ENCODE measurements at places on chromosomes 5 and 9.

- DNase-seq = no peak
Measured at GRCh38 chr5:149153193-149153750, 12.0 kb downstream of the ABLIM3 start.

DNA sequence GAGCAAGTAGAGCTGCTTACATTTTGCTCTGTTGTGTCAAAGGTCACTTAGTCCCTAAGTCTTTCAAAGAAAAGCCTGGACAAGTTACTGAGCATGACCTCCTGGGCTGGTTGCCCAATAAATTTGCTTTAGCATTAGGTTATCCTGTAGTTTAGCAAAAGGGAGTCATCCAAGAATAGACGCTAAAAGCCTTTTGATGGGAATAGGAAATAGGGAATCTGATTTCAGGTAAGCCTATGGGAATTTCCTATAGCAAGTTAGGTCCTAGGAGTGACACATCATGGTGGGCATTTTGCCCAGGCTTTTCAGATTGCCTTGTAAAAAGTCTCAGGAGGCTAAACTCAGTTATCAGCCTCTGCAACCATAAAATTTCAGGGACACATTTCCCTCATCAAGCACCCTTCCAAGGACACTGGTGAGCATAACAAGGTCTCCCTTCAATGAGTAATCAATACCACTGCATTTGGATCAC lies 67.6 kb upstream of the RANBP3L start:
- no peak for DNase-seq

DNA sequence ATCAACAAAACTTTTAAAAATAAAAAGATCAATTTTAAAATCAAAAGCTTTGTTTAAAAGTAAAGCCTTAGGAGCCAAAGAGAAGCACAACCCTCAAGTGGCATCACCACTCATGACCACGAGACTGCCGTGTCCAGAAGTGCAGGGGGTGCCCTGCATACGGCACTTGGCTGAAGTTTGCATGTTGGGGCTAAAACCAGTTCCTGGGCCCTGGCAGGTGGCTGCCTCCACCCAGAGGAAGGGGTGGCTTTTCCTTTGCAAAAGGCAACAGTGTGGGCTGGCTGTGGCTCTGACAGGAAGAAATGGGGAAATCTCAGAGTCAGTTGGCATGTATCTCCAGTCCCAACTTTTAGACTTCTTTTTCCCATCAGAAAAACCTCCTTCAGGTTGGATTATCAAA lies 15.3 kb downstream of the TRMO start:
- DNase-seq = peak; percentile 42

DNA sequence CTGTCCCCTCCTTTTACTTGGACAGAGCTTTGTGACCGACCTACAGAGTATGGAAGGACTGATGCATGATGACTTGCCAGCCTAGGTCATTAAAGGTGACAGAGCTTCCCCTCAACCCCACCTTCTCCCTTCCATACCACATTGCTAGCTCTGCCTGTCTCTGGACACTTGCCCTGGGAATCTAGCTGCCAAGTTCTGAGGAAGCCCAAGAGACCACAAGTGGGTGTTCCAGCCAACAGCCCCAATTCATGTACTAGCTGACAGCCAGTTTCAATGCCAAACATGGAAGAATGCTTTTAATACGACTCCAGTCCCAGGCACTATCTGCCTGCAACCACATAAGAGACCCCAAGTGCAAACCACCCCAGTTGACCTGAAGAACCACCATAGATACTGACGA lies 477.1 kb downstream of the SPOCK1 start:
- DNase-seq = no peak

- DNase-seq = no peak
Measured at GRCh38 chr5:59800347-59800893, 93.1 kb downstream of the PDE4D start.

DNA sequence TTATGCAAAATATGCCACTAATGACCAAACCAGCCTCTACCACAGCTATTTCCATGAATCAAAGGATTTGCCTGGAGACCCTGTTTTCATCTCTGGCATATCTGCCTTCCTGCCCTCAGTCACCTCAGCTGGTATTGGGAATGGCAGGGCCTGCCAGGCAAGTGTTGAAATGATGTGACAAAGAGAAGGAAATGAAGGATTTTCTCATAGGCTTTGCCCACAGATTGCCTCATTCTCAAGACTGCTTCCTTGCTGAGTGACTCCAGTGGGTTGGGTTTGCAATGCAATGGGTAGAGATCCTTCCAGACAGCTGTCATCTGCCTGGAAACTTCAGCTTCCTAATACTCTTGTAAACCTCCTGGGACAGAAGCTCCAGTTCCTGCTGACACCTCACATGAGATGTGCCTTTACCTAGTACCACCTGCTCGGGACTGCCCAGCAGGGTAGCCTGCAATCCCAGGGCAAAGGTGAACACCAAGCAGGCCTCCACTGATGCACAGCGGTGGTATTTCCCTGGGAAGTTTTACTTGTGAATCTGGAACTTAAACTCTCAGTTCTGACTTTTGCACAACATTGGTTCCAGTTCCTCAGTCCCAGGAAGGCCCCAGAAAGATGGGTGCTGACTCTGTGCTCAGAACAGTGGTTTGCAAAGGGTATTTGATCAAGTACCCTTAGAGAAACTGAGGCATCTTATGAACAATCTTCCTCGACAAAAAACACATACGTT lies 64.8 kb upstream of the SLC1A1 start:
- no peak for DNase-seq

DNA sequence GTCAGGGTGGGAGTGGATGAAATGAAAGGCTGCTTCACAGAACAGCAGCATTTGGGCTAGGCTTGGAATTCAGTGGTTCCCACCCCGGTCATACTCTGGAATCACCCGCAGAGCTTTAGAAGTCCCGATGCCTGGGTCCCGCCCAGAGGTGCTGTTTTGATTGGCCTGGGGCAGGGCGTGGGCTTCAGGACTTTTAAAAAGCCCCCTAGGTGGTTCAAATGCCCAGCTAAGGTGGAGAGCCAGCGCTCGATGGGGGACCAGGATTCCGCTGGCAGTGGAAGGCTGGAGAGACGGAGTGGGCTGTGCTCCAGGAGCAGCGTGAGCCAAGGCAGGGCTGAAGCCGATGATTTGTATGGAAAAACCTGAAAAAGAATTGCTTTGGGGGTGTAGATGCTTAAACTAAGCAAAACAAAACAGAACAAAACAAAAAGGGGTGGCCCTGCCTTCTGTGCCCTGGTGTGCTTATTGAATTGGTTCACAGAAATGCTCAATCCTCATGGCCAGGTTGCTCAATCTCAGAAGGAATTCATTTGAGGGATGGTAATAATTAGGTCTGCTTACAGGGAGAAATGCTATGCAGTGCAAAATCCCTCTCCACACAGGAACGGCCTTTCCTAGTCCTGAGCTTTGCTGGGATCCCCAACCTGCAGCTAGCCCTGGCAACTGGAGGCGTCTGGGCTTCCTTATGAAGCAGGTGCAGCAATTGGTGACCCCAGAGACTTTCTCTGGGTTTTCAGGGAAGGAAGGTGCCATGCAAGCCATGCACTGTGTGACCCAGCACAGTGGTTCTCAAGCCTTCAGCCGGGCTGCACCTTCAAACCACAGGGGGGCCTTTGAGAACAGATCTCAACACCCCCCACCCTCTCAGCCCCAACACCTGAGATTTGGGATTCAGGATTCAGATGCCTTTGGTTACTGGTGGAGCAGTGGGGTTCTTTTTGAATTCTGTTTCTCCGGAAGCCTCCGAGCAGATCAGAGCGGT lies 174.0 kb upstream of the ZNF618 start:
- no peak for DNase-seq

DNA sequence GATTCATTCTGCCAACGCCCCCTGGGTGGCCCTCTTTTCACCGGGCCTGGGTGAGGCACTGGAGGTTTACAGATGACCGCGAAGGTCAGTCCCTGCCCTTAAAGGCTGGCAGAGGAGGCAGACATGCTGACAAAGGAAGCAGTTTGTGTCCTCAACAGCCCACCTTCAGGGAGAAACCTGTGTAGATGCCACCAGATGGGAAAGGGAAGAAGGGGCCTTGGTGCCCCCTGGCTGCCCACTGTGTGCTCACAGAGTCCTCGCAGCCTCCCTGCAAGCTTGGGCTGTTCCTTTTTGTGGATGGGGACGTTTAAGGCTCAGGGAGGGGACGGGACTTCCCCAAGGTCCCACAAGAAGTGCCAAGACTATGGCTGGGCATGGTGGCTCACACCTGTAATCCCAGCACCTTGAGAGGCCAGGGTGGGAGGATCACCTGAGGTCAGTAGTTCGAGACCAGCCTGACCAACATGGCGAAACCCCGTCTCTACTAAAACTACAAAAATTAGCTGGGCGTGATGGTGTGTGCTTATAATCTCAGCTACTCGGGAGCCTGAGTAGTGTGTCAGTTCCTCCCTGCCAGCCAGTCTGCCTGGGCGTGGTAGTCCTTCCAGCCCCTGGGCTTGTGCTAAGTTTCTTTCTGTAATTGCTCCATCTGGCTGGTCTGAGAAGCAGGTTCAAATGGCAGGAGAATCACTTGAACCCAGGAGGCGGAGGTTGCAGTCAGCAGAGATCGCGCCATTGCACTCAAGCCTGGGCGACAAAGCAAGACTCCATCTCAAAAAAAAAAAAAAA lies 36.2 kb downstream of the NEK6 start:
- no peak for DNase-seq

DNA sequence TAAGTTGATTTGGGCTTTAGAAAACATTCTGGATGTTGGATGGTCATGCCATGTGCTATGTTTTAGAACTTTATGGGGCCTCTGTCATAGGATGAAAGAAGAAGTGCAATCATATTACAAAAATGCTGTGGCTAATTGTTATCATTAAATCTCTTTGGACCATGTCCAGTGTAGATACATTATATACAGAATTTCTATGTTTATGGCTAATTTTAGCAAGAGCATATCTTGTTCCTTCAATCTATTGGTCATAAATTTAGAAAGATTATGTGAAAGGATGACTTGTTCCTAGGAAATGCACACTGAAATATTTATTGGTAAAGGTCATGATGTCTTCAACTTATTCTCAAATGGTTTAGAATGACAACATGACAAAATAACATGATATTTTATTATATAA lies 42.4 kb upstream of the ELL2 start:
- DNase-seq = no peak

DNA sequence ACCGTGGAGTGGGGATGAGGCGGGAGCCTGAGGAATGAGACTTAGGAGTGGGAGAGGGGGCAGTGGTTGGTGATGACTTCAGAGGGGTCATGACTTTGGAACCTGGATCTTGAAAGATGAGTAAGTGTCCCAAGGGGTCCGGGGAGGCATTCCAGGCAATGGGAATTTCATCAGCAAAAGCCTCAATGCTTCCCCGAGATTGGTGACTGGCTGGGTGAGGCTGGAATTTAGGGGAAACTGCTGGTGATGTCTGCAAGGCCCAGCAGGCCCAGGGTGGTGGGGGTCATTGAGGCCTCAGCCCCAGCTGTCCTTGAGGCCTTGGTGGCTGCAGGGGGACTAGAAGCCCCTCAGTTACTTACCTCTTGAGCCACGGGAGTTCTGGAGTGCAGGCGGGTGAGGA lies 7.5 kb downstream of the NDST1 start:
- no peak for DNase-seq

DNA sequence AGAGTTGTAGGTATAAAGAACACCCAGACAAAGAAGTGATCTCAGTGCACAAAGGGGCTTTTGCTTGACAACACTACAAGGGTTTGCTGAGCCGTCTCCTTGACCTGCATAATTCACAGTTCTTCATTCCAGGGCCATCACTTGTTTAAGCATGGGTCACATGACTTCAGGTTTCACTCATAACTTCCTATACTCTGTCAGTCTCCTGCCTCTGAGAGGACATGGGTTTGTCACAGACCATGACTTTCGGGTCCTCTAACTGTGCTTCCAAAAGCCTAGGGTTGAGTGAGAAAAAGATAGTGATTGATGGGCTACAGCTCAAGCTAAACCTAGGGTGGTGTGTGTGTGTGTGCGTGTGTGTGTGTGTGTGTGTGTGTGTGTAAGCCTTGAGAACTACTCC lies 166.4 kb downstream of the CDH6 start:
- DNase-seq = no peak

DNA sequence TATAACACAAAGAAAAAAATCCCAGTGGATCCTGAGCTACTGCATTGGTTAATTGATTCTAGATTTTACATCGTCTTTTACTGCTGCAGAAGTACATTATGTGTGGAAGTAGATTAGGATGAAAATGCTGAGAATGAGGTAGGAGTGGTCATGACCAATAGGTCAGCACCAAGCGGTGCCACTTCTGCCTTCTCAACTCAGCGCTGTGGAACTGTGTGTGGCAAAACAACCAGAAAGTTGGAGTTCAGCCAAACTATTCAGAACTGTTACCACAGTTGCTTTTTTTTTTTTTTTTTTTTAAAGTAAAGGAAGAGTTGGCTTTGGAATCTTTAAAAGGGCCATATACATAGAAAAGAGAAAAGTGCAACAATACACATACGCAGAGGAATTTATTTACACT lies 24.2 kb downstream of the POU5F2 start:
- no peak for DNase-seq

- DNase-seq = no peak
Measured at GRCh38 chr5:97658116-97658900, 475.3 kb upstream of the RIOK2 start.

DNA sequence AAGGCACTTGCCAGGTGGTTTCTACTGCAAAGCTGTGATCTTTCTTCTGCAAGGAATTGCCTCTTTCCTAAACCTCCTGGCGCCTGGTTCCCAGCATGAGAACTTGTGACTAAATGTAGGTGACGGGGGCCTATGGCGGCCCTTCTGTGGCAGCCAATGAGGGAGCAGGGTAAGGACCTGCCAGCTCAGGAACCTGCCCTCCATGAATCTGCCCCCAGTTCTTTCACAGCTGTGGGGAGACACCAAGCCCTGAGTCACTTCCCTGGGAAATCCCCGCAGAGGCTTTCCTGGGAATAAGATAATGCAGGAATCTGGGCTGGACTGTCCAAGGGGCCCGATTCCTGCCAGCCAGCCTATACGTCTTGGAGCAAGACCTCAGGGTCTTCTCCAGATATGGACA lies 56.7 kb upstream of the CTNNA1 start:
- no peak for DNase-seq

DNA sequence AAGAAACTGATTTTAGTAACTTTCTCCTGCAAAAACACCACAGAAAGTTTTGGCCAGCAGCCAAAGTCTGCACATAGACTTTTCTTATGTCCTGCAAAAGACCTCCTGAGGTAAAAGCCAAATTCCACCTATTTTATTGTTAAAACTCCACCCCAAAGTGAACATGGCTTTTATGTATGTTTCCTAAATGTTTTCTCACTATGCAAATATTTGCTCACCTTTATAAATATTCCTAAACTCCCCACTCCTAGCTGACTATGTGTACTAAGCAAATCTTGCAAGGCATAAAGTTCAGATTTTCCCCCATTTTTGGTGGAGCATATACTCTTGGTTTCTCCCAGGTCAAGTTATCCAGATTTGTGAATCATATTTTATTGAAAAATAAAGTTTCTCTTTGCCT lies 446.2 kb downstream of the DNAH5 start:
- no peak for DNase-seq

GRCh38 chr9:121510766-121511550 lies 11.3 kb upstream of the GGTA1 start:
- DNase-seq = no peak

DNA sequence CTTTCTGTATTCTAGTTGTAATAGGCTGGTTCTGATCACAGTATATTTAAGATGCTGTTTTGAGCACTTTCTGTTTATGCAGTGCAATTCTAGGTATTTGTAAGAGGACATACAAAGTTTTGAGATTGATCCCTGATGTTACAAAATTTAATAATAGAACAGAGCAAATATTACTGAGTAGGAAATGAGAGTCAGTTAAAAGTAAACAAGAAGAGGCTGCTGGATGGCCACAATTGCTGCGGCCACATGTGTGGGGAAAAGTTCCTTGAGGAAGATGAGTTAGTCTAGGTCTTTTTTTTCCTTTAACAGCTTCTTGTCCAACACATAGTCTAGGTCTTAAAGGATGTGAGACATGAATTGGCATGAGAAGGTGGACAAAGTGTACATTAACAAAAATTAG lies 11.3 kb downstream of the EHMT1 start:
- no peak for DNase-seq

- DNase-seq = peak; percentile 99
Measured at GRCh38 chr9:127776195-127776923, 2.1 kb downstream of the SH2D3C start.
